Adrenal gland (tissue), 19 donors: ENCODE measurements at places on chromosomes 3 and 15.

DNA sequence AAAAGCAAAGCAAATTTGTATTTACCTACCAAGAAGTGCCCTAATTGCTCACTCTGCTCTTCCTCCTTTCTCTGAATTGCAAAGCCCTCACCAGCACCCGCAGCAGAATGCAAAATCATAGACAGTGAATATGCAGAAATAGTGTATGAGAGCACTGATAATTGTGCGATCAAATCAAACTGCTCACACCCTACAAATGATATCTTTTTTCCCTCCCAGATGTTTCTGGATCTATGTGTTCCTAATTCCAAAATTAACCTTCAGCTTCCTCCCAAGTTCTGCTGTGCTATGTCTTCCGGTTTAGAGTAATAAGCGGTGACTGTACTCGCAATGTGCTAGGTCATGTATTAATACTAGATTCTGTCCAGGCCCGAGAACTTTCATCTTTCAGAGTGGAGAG, 3.4 kb downstream of the GHSR start:
- DNase-seq = no peak

- DNase-seq = no peak
Measured at GRCh38 chr15:87648278-87648677, 608.3 kb downstream of the NTRK3 start.

DNA sequence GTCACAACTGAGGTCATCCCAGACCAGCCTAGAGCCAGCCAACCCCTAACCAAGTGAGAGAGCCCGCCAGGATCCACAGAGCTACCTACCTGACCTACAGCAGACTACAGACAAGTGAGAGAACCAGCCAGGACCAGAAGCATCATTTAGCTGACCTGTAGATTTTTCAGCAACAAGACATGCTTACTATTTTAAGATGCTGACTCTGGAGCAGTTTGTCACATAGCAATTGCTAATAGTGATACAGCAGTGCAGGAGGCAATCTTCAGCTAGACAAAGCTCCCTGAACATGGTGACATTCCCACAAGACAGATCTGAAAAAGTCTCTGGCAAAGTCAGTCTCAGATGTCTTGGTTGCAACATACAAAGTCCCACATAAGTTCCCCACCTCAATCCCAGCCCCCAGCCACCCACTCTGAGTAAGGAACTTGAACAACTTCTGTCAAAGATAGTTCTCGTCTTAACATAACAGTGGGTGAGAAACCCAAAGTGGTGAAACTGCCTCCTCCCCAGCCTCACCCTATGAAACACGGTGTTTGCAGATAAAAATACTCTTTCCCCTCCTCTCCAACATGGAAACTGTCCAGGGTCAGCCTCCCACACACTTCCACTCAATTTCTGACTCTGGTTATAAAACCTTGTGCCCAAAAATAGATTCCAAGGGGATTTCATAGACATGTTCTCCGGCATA, 120.3 kb upstream of the SLC6A11 start:
- no peak for DNase-seq

DNA sequence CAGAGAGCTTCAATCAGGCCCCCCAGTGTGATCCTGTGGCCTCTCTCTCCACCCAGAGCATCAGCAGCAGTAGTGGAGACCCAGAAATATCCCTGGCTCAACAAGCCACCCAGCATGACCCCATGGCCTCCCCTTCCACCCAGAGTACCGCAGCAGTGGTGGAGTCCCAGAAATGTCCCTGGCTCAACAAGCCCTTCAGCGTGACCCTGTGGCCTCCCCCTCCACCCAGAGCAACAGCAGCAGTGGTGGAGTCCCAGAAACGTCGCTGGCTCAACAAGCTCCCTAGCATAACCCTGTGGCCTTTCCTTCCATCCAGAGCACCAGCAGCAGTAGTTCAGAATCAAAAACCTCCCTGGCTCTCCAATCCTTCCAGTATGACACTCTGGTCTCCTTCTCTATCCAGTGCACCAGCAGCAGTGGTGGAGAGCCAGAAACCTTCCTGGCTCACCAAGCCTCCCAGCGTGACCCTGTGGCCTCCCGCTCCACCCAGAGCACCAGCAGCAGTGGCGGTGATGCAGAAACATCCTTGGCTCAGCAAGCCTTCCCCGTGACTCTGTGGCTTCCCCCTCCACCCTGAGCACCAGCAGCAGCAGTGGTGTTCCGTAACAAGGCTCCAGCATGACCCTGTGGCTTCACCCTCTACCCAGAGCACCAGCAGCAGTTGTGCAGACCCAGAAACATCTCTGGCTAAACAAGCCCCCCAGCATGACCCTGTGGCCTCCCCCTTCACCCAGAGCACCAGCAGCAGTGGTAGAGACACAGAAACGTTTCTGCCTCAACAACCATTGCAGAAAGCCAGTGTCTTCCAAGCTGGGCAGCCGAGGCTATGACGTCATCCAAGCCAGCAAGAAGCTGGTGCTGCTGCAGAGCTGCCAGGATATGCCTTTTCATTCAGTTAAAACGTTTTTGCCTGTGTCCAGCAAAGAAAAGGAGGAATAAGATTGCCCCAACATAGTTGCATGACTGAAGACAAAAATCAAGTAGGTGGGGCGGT, 61.3 kb upstream of the TAMM41 start:
- DNase-seq = no peak
